ENCODE measurements at places on chromosomes 11 and 22.

DNA sequence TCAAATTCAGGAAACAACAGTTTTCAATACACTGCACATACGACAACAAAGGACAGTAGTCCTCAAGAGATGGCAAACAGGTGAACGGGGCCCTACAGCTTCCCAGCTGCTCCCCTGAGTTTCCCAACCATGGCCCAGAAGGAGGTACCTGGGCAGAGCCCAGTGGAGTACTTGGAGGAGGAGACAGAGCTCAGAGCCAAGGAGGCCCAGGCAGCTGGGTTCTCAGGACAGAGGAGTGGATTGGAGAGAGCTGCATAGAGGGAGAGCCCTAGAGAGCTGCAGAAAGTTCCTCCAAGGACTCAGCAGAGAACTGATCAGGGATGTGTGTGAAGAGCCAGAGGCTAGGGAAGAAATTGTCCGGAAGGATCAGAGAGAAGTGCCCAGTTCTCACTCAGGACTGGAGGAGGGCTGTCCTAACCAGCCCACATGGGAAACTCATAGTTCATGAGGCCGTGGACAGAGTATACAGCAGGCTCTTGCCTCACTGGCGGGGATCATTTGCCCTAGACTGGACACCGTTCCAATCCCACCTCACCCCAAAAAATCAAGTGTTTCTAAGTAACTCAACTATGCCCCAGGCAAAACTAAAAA is 7.6 kb upstream of the ASCL2 start:
- no peak overlapping the region for H3K4me3 ChIP-seq
- H3K4me1 ChIP-seq, result no peaks in the 10 kb centered on the region
- no peak for DNase-seq
- H3K36me3 ChIP-seq, result no peaks in the 10 kb centered on the region
- no peak overlapping the region for H3K27ac ChIP-seq

- no peaks in the 10 kb centered on the region for H3K36me3 ChIP-seq
- H3K4me3 ChIP-seq, result no peak overlapping the region
- no peaks in the 10 kb centered on the region for H3K27me3 ChIP-seq
- no peak overlapping the region for H3K27ac ChIP-seq
- DNase-seq, result no peak
- peaks cover 7% of the 10 kb centered on the region for H3K4me1 ChIP-seq
Measured at GRCh38 chr11:78576549-78577097, 2.0 kb upstream of the NARS2 start.

DNA sequence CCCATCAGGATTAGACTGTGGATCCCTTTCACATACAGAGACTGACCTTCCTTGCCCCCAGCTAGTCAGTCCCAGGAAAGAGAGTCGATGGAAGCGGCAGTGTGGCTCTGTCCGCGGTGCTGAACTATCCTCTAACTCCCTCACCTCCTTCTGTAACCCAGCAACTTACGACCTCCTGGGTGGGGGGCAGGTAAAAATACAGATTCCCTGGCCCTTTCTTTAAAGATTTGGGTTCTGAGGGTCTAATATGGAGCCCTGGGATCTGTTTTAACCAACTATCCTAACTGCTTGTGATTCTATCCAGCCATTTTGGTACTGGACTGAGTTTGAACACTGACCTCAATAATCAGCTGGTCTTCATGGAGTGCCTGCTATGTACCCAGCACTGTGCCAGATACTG is 23.2 kb downstream of the MFNG start:
- DNase-seq, result peak; percentile 12
- no peaks in the 10 kb centered on the region for H3K4me1 ChIP-seq
- no peaks in the 10 kb centered on the region for H3K27me3 ChIP-seq

GRCh38 chr11:55172734-55173415 is 89.1 kb upstream of the TRIM48 start:
- no peak overlapping the region for H3K4me3 ChIP-seq
- no peak for DNase-seq
- H3K36me3 ChIP-seq, result no peaks in the 10 kb centered on the region

- DNase-seq, result no peak
- H3K4me1 ChIP-seq, result no peaks in the 10 kb centered on the region
- no peaks in the 10 kb centered on the region for H3K27me3 ChIP-seq
- no peak overlapping the region for H3K4me3 ChIP-seq
Measured at GRCh38 chr11:80816966-80817365, 1376.1 kb upstream of the TENM4 start.

DNA sequence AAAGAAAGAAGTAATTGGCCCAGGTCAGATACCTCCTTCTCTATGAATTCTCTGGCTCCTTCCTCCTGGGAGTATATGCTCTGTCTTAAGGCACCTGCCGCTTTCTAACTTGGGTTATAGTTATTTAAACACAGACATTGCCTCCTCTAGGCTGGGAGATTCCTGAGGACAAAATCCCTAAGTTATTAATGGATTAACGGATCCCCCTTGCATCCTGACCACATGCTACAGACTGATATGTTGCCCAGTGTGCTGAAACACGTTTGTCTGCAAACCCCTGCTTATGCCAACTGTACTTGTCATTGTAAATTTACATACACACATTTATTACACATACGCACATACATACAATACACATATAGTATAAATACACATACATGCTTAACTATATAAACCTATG is 35.3 kb downstream of the PACSIN2 start:
- no peaks in the 10 kb centered on the region for H3K27me3 ChIP-seq
- H3K27ac ChIP-seq, result no peak overlapping the region
- DNase-seq, result no peak
- H3K4me3 ChIP-seq, result no peak overlapping the region
- peaks cover 8% of the 10 kb centered on the region for H3K4me1 ChIP-seq

DNA sequence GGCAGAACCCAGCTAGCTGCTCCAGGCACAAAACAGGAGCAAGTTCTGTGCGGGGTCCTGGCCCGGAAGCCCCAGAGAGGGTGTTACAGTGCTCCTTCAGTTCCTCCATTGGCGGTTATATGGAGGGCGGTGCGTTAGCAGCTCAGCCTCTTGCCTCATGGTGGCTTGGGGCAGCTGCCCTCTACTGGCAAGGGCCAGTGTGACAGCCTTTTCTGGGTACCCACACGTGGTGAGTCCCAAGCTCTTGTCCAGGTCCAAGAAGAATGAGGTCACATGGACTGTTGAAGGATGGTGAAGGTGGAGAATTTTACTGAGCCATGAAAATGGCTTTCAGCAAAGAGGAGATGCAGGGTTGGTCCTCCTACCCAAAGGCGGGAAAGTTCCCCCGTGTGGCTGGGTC is 100.5 kb downstream of the WT1 start:
- no peak overlapping the region for H3K4me3 ChIP-seq
- H3K27me3 ChIP-seq, result peaks cover 2% of the 10 kb centered on the region
- H3K4me1 ChIP-seq, result peaks cover 4% of the 10 kb centered on the region
- no peaks in the 10 kb centered on the region for H3K36me3 ChIP-seq

GRCh38 chr11:58924230-58924629 is 15.1 kb upstream of the GLYATL1 start:
- no peak overlapping the region for H3K4me3 ChIP-seq
- no peaks in the 10 kb centered on the region for H3K4me1 ChIP-seq
- DNase-seq, result no peak

DNA sequence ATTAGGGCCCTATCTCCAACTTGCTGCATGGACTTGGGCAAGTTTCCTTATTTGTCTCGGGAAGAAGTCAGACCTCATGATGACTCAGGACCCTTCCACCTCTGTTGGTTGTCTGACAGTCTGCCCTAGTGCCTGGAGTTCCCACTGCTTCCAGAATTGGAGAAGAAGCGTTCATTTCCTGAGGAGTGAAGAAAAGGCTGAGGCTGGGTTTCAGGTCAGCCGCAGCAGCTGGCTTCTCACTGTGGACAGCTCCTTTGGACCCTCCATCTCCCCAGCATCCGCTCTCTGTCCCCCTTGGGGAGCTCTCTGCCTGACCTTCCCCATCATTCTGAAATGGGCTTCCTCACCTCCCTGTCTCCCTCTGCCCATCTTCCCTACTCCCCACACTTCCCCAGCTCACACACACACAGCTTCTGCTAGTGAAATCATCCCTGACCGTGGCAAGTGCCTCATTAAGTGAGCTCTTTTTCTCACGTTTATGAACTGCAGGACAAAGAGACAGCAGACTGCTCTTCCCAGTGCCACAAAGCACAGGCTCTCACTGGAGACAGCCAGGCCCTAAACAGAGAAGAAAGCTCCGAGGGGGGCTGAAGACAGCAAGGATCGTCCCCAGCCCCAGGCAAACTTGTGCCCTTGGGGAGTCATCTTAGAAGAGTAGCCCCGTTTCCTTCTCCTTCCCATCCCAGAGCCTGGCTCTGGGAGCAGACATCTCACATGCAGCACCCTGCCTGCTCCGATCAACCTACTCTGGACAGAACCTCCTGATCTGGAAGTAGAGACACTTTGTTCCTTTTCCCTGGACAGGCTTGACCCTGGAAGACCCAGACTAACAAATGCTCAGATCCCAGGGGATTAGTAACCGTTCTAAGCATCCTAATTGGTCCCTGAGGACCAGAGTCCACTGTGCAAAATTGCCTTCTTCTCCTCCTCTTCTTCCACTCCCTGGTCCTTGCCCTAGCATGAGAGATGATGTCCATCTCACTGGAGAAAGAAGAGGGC is 157.9 kb downstream of the FEZ1 start:
- no peak overlapping the region for H3K4me3 ChIP-seq
- no peak for DNase-seq
- no peak overlapping the region for H3K27ac ChIP-seq
- H3K36me3 ChIP-seq, result no peaks in the 10 kb centered on the region
- no peaks in the 10 kb centered on the region for H3K27me3 ChIP-seq

DNA sequence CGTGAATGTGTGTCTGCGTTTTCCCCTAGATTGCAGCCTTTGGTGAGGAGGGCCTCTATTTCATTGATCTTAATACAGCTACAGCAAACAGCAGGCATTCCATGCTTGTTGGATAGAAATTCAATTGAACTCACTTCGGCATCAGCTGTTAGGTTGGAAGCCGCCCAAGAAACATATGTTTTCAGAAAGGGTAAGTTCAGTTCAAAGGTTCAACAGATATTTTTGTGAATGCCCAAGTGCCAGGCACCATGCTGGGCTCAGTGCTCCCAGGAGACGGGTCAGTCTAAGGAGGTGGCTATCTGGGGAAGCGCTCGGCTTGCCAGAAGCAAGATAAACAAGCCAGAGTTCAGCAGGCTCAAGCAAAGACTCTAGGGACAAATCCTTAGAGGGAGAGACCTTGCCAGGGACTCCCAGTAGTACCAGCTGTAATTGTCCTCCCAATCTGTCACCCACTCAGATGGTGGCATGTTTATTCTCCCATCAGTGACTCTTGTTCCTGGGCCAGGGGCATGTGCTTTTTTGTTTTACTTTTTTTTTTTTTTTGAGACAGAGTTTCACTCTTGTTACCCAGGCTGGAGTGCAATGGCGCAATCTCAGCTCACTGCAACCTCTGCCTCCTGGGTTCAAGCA is 64.5 kb upstream of the LARGE1 start:
- H3K27me3 ChIP-seq, result no peaks in the 10 kb centered on the region
- DNase-seq, result no peak
- H3K36me3 ChIP-seq, result no peaks in the 10 kb centered on the region
- H3K4me3 ChIP-seq, result no peak overlapping the region
- no peak overlapping the region for H3K27ac ChIP-seq
- no peaks in the 10 kb centered on the region for H3K4me1 ChIP-seq

- H3K27me3 ChIP-seq, result no peaks in the 10 kb centered on the region
- no peak overlapping the region for H3K4me3 ChIP-seq
- H3K36me3 ChIP-seq, result no peaks in the 10 kb centered on the region
- no peaks in the 10 kb centered on the region for H3K4me1 ChIP-seq
Measured at GRCh38 chr11:116644941-116645305, 127.9 kb downstream of the BUD13 start.

DNA sequence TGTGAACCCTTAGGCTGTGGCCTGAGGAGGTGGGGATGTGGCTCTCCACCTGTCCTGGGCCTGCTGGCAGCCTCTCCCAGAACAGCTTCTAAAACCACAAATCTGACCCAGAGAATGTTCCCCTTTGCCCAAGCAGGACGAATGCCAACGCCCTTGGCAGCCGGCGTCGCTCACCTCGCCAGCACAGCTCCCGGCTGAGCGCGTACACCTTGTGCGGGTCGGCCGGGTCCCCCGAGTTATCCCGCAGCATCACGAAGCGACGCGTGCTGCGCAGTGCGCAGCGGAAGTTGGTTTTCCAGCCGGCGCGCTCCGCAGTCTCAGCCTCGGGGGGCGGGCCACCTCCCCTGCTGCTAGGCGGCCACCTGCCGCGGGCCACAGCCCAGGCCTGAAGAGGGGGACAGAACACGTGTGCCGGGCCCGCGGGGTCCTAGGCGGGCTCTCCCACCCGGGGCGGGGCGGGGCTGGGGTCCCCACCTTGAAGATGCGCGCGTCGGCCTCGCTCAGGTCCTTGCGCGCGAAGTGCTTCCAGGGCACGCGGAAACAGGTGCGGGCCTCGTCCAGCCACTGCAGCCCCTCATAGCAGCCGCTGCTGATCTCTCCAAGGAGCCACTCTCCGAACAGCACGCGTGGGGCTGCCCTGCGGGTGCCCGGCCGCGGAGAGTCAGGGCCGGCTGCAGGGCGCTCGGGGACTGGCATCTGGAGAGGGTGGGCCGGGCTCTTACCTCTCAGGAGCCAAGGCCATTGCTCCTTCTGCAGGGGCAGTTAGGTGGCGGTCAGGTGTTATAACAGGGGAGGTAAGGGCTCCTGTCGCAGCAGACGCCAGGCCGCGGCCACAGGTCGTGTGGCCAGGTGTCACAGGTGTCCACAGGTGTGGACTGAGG is 887 bp downstream of the IRF7 start:
- H3K4me1 ChIP-seq, result peaks cover 22% of the 10 kb centered on the region
- peak overlapping the region; percentile 95 for H3K27ac ChIP-seq
- DNase-seq, result no peak
- H3K27me3 ChIP-seq, result no peaks in the 10 kb centered on the region

GRCh38 chr11:20467487-20468185 is 80.1 kb downstream of the PRMT3 start:
- no peak overlapping the region for H3K27ac ChIP-seq
- no peak for DNase-seq
- peaks cover 11% of the 10 kb centered on the region for H3K36me3 ChIP-seq
- no peaks in the 10 kb centered on the region for H3K27me3 ChIP-seq
- no peaks in the 10 kb centered on the region for H3K4me1 ChIP-seq

DNA sequence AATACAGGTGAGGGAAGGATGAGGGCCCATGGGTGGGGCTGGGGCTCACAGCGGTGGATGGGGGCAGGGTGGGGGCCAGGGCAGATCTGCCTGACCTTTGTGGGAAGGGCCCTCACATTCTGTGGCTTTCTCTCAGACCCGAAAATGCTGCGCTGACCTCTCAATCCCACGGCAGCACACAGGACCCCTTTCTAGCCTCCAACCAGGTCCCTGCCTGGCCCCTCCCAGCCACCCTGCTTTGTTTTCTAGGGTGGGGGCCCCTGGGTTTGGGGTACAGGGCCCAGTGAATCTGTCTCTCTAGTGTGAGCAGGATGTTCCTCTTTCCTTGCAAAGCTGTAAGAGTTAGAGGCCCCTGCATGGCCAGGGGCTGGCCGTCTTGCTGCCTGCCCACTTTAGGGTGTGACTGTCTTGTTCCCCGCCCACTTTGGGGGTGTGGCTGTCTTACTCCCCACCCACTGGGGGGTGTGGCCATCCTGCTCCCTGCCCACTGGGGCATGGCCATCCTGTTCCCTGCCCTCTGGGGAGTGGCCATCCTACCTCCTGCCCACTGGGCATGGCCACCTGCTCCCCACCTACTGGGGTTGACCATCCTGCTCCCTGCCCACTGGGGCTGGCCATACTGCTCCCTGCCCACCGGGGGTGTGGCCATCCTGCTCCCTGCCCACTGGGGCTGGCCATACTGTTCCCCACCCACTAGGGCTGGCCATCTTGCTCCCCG is 11.5 kb downstream of the PARVG start:
- peak; percentile 14 for DNase-seq
- no peak overlapping the region for H3K4me3 ChIP-seq
- no peaks in the 10 kb centered on the region for H3K27me3 ChIP-seq
- peaks cover 26% of the 10 kb centered on the region for H3K4me1 ChIP-seq
- no peaks in the 10 kb centered on the region for H3K36me3 ChIP-seq

GRCh38 chr11:47400768-47401279 is 7.6 kb upstream of the SLC39A13 start:
- DNase-seq, result no peak
- H3K36me3 ChIP-seq, result no peaks in the 10 kb centered on the region
- no peaks in the 10 kb centered on the region for H3K27me3 ChIP-seq
- H3K4me3 ChIP-seq, result peak overlapping the region; percentile 57

Data from naive thymus-derived CD4-positive, alpha-beta T cell (primary cell).